Left ventricle myocardium superior (tissue), 1 donor: ENCODE measurements at places on chromosomes 12 and 14. TPM values are rescaled to one million over a fixed set of nuclear protein-coding genes. Genes with fewer than 3 reads are reported as not detected.
A peak's percentile ranks its signal among the peaks of the same experiment; 100 is the strongest.

GRCh38 chr12:17097674-17098073, 491.7 kb upstream of the LMO3 start:
- DNase-seq = no peak

GRCh38 chr14:81162941-81163340, 57.8 kb downstream of the GTF2A1 start:
- no peak for DNase-seq

- no peak for DNase-seq
Measured at GRCh38 chr12:121947981-121948380, 29.6 kb downstream of the CFAP251 start.

DNA sequence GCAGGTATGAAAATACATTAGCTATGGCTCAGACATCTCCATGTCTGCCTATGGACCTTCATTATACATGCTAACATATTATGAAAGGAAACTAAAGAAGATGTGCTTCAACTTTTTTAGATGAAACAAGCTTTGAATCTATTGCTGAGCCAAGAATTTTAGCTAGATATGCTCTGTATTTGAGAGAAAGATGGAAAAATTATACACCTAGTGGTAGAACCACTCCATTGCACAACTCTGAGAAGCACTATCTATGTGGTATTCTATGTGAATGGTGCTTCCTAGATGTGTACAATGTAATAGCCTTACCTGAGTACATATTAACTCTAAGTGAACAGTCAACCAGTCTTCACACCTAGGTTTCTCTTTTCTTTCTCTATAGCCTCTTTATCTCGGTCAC, 17.3 kb downstream of the EPYC start:
- DNase-seq = no peak

GRCh38 chr12:2169489-2169888, 116.7 kb downstream of the CACNA1C start:
- no peak for DNase-seq

GRCh38 chr12:75560167-75560566, 48.8 kb upstream of the KRR1 start:
- no peak for DNase-seq

GRCh38 chr12:127336416-127336815, 930.6 kb upstream of the TMEM132C start:
- no peak for DNase-seq

GRCh38 chr14:23153851-23154796, 29.3 kb downstream of the SLC7A8 start:
- peak; percentile 95 for DNase-seq

KRT78 gene
- total RNA-seq = not detected

PTPN11 gene
- total RNA-seq = 112 TPM

GZMB gene
- total RNA-seq = 0.40 TPM

ANO2 gene
- 16.1 TPM for total RNA-seq

FAM186B gene
- 0.47 TPM for total RNA-seq
